Activated CD4-positive, alpha-beta T cell treated with anti-CD3 and anti-CD28 coated beads, Interleukin-2, Interleukin-4, amounts not matched to agents 100 ng/mL and 50 ng/mL, durations not matched to agents 16 hours and 8 hours (primary cell): ENCODE measurements at places on chromosomes 5 and 9.

DNA sequence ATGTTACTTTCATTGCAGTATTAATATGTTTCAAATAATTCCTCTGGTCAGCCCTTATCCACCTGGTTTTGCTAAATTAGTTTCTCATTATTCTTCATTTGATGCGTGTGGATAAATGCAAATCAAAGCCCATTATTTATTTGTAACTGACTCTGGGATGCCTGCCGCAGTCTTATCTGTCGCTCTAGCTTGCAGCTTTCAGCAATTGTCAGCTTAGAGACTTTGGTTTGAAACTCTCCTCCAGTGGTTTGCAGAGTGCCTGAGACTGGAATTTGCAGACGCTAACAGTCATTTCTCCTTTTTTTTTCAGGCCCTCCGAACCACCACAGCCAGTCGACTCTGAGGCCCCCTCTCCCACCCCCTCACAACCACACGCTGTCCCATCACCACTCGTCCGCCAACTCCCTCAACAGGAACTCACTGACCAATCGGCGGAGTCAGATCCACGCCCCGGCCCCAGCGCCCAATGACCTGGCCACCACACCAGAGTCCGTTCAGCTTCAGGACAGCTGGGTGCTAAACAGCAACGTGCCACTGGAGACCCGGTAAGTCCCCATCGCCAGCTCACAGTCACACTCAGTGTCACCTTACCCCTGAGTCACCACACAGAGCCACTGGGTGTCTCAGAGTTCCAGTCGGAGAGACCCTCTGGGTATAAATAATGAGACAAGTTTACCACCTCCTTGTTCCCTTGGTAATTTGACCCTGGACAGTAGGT lies 339.0 kb upstream of the WWC1 start:
- DNase-seq: no peak

DNA sequence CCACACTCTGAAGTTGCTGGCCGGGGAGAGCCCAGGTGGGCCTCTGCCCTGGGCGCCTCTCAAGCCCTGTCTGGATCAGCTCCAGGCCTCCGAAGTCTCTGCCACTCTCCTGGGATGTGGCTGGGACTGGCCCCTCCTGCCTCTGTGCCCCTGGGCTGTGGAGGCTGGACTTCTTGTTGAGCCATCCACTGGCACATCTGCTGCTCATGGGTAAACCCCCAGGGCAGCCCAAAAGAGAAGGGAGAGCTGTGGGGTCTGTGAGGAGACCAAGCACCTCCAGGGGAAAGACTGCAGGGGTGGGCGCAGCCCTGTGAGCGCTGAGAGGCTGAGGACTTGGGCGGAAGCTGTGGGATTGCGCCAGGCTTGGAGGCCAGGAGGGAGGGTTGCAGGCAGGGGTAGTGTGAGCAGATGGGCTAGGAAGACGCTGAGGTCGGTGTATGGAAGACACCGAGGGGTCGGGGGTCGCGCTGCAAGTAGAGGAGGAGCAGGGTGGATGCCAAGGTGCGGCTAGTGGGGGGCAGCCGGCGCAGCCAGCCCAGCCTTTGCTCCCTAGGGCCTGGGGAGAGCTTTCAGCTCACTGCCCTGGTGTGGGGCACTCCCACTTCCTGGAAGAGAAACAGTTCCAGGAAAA lies 118.1 kb downstream of the WNK2 start:
- DNase-seq: no peak

DNA sequence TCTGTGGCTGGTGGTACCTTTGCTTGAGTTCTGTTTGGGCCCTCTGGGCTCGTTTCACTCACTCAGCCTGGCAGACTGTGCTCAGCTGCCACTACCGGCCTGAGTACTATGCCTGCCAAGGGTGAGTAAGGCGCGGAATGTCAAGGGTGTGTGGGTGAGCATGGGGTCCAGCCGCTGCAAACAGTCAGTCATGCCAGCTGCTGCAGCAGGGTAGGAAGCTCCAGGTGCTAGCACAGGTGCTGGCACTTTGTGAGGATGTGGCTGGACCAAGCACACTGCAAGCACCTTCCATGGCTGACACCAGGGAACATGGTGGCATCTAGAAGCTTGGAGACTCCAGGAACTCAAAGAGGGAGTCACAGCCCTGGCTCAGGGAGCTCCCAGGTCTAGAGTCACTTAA lies 368.6 kb upstream of the ACO1 start:
- no peak for DNase-seq

GRCh38 chr5:65803699-65804391 lies 81.8 kb downstream of the NLN start:
- peak; percentile 61 for DNase-seq

DNA sequence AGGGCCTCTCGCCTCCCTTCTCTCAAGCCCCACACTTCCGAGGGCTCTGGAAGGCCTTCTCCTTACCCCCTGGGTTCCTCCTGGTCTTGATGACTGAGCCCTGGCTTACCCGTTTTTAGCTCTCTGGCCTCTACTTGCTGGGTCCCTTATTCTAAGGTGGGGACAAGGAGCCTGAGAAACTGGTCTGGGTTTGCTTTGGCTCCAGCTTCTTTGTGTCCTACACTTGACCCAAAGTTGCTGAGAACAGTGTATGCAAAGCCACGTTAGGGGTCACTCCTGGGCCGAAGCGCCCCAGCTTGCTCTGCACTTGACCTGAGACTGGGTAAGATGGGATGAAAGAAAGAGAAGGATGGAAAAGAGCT lies 788 bp downstream of the ZNF346 start:
- DNase-seq: no peak

GRCh38 chr5:61202213-61202612 lies 39.9 kb upstream of the SMIM15 start:
- peak; percentile 81 for DNase-seq
